ENCODE measurements at places on chromosomes 4 and X.

DNA sequence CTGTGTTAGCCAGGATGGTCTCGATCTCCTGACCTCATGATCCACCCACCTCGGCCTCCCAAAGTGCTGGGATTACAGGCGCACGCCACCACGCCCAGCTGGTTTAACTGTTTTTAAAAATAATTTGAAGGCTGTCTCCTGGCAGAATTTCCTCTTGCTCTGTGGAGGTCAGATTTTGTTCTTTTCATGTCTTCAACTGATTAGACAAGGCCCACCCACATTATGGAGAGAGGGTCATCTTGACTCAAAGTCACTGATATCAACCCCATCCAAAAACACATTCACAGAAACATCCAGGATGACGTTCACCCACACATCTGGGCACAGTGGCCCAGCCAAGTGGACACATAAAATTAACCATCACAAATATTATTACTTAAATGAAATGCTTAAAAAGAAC lies 365.4 kb downstream of the DHRSX start:
- no peak for DNase-seq

DNA sequence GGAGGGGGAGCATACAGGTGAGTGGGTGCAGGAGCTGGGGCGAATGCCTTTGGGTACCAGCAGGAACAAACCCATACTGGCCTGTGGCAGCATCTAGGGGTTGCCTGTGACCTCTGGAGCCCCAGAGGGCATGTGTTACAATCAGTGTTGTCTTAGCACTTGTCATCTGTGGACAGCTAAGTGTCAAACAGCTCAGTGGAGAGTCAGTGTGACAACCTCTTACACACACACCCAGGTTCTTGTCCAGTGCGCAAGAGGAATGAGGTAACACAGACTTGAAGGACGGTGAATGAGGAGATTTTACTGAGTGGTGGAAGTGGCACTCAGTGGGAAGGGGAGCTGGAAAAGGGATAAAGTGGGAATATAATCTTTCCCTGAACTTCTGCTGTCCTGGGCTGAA lies 54.1 kb upstream of the DDIT4L start:
- no peak for DNase-seq

GRCh38 chrX:132488819-132489577 lies at the start of gene MBNL3:
Gene MBNL3 (minus strand): TSS chrX:132489038. CDS start chrX:132439611, 49,427 bp downstream.
- peak; percentile 81 for DNase-seq

DNA sequence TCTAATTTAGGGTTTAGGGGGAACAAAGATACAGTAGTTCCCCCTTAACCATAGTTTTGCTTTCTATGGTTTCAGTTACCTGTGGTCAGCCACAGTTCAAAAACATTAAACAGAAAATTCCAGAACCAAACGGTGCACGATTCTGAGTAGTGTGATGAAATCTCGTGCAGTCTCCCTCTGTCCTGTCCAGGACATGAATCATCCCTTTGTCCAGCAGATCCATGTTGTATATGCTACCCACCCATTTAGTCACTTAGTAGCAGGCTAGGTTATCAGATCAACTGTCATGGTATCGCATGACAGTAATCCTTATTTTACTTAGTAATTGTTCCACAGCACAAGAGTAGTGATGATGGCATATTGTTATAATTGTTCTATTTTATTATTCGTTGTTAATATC lies 556.1 kb downstream of the IL1RAPL1 start:
- no peak for DNase-seq

- DNase-seq, result no peak
Measured at GRCh38 chr4:10074767-10075105, 41.9 kb downstream of the WDR1 start.

DNA sequence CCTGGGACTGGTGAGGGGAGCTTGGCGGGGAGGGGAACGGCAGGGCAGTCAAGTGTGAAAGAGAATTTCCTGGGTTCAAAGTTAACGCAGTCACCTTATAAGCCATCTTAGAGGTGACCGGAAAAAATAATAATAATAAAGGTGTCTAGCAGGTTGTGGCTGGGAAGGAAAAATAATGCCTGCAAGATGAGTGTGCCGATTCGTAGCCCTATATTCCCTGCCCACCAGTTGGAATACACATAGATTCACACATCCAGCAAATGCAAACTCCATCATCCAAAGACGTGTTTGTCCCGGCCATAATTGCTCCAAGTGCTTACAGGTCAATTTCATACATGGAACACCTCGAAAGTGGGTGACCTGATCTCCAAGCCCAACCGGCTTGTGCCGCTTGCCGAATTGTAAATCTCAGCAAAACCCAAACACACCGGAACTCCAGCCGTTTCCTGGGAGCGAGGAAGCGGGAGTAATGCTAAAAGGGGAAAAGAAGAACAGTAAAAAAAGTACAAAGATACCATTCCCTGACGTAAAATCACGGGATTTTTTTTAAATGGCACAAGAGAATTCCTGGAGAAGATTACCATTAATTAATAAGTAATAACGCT lies 1.3 kb upstream of the FAT1 start:
- DNase-seq, result no peak

DNA sequence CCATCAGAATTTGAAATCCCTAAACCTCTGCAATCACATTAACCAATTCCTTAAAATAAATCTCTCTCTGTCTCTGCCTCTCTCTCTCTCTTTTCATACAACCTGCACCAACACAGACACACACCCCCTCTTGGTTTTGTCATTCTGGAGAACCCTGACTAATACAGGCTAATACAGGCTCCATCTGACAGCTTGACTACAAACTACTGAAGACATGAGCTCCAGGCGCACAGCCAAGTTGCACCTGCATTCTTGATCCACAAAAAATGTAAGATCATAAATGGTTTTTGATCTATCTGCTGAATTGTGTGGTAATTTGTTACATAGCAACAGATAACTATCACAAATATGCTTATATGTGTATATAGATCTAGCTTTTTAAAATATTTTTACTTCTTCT lies 2414.2 kb downstream of the PCDH7 start:
- no peak for DNase-seq

- DNase-seq, result no peak
Measured at GRCh38 chr4:105234582-105234981, 87.9 kb downstream of the TET2 start.
